ENCODE measurements at places on chromosomes 4 and X.

DNA sequence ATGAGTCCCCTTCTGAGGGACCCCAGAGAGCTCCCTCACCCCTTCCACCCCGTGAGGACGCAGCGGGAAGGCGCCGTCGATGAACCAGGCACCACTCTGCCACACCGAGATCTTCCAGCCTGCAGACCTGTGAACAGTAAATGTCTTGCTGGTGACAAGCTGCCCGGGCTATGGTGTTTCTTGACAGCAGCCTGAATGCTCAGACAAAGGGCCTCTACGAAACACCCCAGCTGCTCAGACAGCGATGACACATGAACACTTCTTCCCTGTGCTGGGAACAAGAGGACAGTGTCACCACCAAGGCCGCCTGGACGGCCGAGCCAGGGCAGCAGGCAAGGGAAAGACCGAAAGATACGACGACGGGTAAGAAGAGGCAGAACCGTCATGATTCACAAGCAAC, 30.6 kb upstream of the GTPBP6 start:
- DNase-seq, result no peak

DNA sequence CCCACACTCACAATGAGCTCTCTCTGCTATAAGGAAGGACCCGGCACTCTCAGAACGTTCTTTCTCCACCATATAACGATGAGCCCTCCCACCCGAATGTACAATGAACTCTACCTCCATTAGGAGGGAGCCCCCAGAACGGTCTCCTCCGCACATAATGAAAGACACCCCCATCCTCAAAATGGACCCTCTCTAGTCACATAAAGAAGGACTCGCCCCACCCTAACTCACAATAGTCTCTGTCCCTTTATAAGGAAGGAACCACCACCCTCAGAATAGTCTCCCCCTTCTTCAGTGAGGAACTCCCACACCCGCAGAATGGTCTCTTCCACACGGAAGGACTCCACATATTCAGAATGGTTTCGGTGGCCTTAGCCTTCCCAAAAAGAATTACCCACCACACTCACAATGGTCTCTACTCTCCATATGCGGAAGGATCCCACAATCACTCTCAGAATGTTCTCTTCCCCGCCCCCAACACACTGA, 477 bp downstream of the SLC35A2 start:
- no peak for DNase-seq

DNA sequence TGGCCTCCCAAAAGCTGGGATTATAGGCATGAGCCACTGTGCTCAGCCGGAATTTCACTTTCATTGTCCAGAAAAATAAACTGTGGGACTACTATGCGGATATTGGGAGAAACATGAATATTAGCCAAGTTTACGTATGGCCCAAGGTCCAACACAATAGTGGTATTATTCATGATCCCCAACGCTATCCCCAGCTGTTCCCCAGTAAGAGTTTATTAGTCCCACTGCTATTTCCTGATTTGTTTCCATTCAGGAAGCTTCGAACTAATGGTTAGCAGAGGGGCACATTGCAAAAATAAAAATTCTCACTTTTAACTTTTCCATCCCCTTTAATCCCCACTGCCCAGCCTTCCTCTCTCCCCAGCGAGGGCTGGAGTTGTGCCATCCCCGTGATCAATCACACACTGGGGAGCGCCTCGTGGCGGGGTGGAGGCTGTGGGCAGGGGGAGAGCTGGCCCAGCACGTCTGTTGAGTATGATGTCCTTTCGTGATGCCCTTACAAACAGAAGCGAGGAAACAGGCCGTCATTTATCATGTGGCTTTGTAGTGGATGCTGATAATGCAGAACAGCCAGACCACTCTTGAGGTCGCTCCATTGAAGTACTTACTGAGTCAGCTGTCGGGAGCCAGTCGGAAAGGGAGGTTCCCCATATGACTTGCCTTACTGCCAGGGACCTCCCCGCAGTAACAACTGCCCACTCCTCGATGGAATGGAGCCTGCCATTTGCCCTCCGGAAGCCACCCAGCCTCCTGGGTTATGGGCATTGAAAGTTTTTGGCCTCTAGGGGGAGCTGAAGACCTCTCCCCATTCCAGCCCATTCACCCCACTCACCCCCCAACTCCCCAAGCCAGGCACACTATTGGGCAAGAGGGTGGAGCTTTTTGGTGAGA, 117.0 kb downstream of the KDR start:
- no peak for DNase-seq

DNA sequence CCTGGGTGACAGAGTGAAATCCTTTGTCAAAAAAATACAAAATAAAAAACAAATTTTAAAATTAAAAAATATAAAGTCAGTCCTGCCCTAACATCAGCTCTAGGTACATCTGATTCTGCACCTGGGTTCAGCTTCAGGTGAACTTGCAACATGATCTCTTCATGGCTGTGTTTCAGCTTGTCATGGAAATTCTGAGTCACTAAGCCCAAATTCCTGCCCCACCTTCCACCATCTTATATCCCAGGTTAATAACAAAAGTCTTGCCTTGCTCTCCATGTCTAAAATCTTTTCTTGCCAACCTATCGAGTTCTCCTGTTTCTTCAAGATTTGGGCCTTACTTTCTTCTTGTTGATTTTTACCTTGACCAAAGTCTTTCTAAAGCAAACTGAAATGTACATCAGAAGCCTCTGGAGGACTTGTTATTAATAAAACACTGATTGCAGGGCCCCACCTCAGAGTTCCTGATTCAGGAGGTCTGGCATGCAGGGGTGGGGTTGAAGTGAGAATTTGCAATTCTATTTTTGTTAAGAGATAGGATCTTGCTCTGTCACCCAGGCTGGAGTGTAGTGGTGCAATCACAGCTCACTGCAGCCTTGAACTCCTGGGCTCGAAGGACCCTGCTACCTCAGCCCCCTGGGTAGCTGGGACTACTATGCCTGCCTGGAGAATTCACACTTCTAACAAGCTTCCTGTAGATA, 125.8 kb upstream of the VCX3A start:
- DNase-seq, result no peak

DNA sequence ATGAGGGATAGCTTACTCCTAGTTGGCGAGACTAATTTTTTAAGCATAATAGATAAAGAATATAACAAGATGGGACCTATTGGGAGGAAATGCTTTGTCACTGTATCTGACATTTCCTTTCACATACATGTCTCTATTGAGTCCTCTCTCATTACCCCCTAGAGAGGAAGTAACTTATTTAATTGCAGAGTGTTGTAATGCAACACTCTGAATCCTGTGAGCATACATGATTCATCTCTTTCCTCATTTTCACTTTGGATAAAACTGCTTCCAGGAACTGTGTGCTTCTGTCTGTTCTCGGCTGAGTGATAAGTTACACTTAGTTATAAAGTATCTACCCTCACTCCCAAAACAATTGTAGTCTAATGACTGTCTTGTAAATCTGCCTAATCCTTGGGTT, 266.1 kb upstream of the ANXA10 start:
- DNase-seq, result no peak

DNA sequence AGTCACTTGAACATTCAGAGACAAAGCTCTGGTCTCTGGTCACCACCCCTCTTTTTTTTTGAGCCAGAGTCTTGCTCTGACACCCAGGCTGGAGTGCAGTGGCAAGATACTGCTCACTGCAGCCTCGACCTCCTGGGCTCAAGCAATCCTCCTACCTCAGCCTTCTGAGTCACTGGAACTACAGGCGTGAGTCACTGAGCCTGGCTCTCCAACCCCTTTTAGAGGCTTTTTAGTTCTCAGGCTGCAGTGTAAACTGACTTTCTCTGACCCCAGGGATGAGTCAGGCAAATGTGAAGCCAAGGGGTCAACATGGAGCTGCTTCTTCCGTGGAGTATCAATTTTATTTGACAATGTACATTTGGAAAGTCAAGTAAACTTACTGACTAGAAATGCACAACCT, 229.2 kb downstream of the PTTG2 start:
- no peak for DNase-seq
